ENCODE measurements at places on chromosomes 5 and 9. TPM values are rescaled to one million over a fixed set of nuclear protein-coding genes. Genes with fewer than 3 reads are reported as not detected.

DNA sequence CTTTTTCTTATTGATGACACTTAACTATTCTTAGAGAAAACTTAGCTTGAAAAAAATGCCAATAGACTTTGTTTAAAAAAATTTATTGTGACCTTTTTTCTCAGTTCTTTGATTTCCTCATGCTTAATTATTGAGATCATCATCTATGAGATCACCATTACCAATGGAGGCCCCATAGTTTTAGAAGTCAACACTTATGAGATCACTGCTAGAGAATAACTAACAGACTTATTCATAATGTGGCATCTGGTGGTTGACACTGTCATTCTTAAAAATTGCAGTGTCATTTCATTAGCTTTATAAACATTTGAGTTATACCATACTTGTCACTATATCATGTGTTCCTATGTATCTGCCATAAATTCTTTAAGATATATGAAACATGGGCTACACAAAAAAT is 14.9 kb upstream of the FEM1C start:
- no peak for DNase-seq

- no peak for DNase-seq
Measured at GRCh38 chr5:173796721-173797495, 91.2 kb upstream of the CPEB4 start.

- no peak for DNase-seq
Measured at GRCh38 chr5:150111122-150111521, 24.8 kb upstream of the CSF1R start.

DNA sequence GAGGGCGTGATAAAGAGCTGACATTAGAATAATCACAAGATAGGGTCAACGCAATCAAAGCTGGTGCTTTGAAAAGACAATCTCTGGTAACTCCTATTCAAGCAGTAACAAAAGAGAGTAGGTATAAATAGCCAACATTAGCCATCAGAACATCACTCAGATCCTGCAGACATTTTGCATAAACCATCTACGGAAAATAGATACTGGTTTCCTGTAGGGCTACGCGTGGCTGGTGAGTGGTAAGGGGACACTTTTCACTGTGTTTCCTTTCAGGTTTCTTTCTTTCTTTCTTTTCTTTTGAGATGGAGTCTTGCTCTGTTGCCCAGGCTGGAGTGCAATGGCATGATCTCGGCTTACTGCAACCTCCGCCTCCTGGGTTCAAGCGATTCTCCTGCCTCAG is 22.3 kb downstream of the TTF1 start:
- no peak for DNase-seq

- no peak for DNase-seq
Measured at GRCh38 chr5:76742583-76742982, 26.7 kb downstream of the F2R start.

GRCh38 chr9:34134521-34134920 is 8.0 kb upstream of the DCAF12 start:
- no peak for DNase-seq

DNA sequence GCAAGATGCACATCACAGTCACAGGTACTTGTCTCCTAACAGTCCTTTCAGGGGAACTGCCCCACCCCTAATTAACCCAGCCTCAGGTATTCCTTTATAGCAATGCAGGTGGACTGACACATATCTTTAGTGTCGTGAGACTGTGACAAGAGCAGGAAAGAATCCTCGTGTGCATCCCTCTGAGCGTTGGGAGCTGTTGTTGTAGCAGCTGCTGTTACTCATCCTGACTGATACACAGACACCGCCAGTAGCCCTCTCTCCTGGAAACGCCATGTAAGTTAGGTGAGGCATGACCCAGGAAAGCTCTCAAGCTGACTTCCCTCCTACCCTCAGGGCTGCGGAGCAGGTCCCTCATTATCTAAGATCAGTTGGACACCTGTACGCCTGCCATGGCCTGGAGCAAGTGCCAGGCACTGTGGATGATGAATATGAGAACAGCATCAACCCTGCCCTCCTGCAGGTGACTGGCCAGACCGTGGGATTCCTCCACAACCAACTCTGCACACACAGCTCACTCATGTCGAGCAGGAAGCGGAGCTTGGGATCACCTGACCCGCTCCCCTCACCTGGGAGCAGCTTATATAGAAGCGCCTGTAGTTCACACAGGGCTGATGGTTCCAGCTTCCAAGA is 10.2 kb upstream of the LCN15 start:
- no peak for DNase-seq

DNA sequence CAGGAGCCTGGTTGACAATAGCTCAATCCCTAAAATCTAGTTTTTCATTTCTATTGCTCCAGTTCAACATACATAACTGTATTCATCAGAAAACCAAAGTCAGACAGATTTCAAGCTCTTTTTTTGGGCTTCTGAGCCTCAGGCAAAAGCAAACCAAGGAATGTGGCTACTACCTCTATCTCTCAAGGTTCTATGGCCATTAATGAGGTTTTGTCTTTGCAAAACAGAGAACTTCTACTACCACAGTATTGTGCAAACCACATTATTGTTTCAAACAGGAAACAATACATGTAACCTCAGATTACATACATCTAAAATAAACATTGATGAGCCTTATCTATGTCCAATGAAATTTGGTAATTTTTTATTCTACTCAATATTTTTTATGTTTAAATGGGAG is 35.5 kb upstream of the FTMT start:
- DNase-seq: no peak

GRCh38 chr9:81665322-81665871 is 23.9 kb downstream of the TLE1 start:
- DNase-seq: no peak

GRCh38 chr9:132267660-132268059 is 87.1 kb downstream of the SETX start:
- DNase-seq: no peak

DNA sequence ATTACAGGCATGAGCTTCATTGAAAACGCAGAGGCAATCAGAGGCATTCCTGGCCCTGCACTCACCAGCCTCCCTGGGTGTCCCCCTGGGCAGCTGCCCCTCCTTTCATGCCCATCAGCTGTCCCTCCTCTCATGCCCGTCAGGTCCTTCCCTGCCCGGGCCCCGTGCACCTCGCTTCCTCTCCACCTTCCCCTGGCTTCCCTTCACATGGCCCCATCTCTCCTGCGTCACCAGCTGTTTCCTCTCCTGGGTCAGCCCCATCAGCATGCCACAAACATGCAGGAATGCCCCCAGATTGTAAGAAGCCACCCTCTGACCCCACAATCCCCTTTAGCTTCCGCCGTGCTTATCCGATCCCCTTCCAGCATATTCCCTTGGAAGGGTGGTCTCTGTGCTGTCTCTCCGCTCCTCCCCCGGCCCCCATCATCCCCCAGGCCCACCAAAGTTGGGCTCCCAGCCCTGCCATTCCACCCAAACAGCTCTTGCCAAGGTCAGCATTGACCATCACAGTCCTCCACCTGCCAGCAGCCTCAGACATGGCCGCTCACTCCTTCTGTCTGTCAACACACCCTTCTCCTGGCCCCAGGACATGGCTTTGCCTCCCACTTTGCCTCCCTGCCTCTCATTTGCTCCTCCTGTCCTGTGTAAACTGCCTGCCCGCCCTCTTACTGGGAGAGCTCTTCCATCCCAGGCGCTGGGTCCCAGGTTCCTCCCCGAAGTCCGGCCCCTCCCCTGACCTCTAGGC is 98.6 kb upstream of the IER5L start:
- no peak for DNase-seq

DNA sequence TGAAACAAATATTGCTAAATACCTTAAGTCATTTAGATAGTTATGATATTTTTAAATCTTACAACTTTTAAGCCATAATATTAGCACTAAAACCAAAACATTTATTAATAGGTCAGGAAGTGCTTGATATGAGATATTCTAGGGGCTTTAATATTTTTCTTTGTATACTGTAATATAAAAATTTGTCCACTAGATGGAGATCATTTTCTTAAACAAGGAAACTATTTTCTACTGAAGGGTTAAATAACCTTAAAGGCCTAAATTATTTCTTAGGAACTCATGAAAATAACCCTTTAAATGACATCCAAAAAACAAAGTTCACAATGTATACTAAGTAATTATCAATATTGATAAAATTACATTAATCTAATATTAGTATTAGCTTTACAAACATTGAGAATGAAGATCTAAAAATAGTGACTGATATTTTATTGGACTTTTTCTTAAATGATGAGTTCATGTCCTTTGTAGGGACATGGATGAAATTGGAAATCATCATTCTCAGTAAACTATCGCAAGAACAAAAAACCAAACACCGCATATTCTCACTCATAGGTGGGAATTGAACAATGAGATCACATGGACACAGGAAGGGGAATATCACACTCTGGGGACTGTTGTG is 635.7 kb downstream of the RAB3C start:
- DNase-seq: no peak

DNA sequence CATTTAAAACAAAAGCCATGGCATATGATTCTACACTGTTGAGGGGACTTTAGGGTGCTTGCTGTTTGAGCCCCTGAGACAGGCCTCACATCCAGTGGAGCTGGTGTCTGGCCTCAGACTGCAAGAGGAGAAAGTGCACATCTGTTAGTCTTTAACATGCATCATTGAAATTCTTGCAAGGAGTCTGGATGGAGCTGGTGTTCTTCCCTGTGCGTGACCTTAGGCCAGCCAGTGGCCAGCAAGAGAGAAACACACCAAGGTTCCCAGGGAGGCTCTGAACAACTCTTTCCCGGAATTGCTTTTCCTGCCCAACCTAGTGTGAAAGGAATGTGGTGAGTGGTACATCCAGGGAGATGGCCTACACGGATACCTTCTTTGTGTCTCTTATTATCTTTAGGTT is 282.8 kb upstream of the TNC start:
- DNase-seq: no peak

DNA sequence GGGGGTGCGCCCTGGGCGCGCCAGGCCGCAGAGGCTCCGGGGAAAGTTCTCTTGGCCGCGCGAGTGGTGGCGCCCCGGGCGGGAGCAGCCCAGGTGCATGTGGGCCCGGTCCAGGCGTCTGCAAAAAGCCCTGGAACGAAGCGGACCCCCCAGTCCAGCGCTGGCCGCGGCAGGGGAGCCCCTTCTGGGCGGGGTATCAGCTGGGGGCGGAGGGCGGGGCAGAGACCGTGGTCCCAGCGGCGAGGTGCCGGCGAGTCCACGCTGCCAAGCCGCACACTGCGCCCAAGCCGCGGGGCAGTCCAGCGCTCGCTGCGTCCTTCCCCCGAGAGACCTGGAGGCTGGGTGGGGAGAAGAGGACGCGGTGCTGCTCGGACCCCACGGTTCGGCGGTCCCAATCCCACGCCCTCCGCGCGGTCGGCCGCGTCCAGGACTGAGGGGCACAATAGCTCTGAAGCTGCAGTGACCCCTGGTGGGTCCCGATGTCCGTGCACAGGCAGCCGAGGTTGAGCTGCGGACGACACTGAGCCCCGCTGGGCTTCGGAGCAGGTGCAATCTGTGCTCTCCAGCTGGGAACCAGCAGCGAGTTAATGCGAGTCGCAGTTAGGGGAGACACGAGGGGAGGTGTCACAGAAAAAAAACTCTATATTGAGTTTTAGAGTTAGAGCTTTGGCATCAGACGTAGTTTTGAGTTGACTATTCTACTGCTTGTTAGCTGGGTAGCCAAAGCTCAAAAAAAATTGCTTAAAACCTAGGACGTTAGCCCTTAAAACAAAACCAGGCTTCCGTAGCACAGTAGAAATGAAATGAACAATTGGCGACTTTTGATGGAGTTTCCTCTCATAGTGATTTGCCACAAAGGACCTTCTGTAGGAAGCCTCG is 1.1 kb upstream of the EPB41L4A start:
- DNase-seq: peak; percentile 72

DNA sequence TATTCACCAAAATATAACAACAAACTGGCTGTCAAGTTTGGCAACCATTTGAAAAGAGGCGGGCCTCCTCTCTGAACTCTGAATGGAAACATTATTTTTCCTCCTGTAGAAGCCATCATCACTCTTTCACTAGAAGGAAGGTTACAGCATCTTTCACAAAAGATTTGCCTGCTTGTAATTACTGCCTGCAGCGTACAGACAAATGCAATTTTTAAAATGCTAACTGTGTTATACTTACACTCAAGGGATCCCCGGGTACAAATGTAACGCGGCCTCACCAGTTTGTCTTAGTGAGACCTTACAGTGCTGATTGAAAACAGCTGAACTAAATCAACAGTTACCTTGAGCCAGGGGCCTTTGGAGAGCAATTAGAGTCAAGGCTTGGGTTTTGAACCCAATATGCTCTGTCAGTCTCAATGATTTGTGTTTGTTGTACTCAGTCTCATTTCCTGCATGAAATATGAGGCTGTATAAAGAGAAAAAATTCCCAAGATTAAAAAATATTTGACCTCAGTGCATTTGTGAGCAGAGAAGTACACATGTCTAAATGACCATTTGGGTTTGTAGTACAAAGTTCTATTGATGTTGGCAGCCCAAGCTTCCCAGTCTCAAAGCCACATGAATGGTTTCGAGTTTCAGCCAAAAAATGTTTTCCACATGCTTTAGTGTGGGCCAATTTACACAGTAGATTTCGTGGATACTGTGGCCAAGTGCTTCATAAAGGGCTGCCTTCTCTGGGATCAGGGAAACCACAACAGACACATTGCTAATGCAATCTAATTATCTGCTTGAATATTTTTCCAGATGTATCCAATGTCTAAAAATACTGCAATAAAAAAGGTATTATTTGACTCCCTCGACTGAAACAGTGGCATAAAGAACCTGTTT is 500.0 kb downstream of the SPATA31D1 start:
- no peak for DNase-seq

Gene NPR3
- 0.24 TPM for total RNA-seq

Gene BTNL8
- total RNA-seq: 0.74 TPM

Gene ARAP3
- 4.1 TPM for total RNA-seq

Gene RAB3C
- total RNA-seq: not detected

Gene PCDHB8
- total RNA-seq: not detected

Data from activated T-cell treated with anti-CD3 and anti-CD28 coated beads, Interleukin-2, amount 50 U/mL, for 72 hours (primary cell).